ENCODE measurements at places on chromosomes 5 and 9. TPM values are rescaled to one million over a fixed set of nuclear protein-coding genes. Genes with fewer than 3 reads are reported as not detected.

The GFI1B gene
- total RNA-seq = not detected

The SLC6A18 gene
- not detected for total RNA-seq

The CLK4 gene
- 11.3 TPM for total RNA-seq

The TMOD1 gene
- total RNA-seq = not detected

GRCh38 chr5:143119881-143120341, 283.6 kb downstream of the NR3C1 start:
- H3K4me1 ChIP-seq = no peaks in the 10 kb centered on the region
- no peaks in the 10 kb centered on the region for H3K27me3 ChIP-seq
- no peak overlapping the region for H3K27ac ChIP-seq
- no peak overlapping the region for H3K4me3 ChIP-seq
- no peaks in the 10 kb centered on the region for H3K36me3 ChIP-seq

GRCh38 chr9:113274474-113275156, 757 bp downstream of the CDC26 start:
- peak; percentile 73 for DNase-seq
- H3K4me3 ChIP-seq = peak overlapping the region; percentile 94
- peaks cover 23% of the 10 kb centered on the region for H3K36me3 ChIP-seq
- peak overlapping the region; percentile 72 for H3K27ac ChIP-seq

- H3K4me3 ChIP-seq = peak overlapping the region; percentile 49
- DNase-seq = peak; percentile 91
- H3K4me1 ChIP-seq = peaks cover 6% of the 10 kb centered on the region
Measured at GRCh38 chr5:173293817-173294672, 34.2 kb downstream of the STC2 start.

GRCh38 chr9:137023583-137023991, 4.5 kb downstream of the ABCA2 start:
- H3K36me3 ChIP-seq = no peaks in the 10 kb centered on the region
- H3K27me3 ChIP-seq = no peaks in the 10 kb centered on the region
- no peak for DNase-seq
- no peak overlapping the region for H3K4me3 ChIP-seq

GRCh38 chr5:124906339-124907097, 160.1 kb upstream of the ZNF608 start:
- H3K27ac ChIP-seq = no peak overlapping the region
- H3K4me1 ChIP-seq = peaks cover 6% of the 10 kb centered on the region
- peak; percentile 27 for DNase-seq
- no peaks in the 10 kb centered on the region for H3K36me3 ChIP-seq
- no peaks in the 10 kb centered on the region for H3K27me3 ChIP-seq

DNA sequence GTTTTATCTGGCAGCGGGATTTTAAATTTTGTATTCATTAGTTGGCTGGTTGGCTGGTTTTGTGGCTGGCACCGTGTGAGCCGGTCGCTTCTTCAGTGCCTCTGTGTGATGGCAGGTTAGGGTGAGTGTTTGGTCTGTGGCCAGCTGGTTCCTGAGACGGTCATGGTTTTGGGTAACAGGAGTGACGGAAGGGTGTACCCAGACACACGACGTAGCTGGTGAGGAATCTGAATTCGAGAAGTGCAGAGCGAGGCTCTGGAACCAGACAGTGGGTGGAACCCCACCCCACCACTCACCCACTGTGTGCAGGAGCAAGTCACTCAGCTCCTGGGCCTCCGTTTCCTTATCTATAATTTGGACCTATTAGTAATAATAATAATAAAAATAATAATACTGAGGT, 2.7 kb downstream of the BTNL9 start:
- peaks cover 36% of the 10 kb centered on the region for H3K27me3 ChIP-seq
- no peak overlapping the region for H3K27ac ChIP-seq
- DNase-seq = no peak
- H3K4me1 ChIP-seq = no peaks in the 10 kb centered on the region

- no peaks in the 10 kb centered on the region for H3K4me1 ChIP-seq
- H3K4me3 ChIP-seq = no peak overlapping the region
- H3K27me3 ChIP-seq = no peaks in the 10 kb centered on the region
- H3K36me3 ChIP-seq = no peaks in the 10 kb centered on the region
- no peak for DNase-seq
Measured at GRCh38 chr9:13899924-13900323, 414.0 kb downstream of the NFIB start.

DNA sequence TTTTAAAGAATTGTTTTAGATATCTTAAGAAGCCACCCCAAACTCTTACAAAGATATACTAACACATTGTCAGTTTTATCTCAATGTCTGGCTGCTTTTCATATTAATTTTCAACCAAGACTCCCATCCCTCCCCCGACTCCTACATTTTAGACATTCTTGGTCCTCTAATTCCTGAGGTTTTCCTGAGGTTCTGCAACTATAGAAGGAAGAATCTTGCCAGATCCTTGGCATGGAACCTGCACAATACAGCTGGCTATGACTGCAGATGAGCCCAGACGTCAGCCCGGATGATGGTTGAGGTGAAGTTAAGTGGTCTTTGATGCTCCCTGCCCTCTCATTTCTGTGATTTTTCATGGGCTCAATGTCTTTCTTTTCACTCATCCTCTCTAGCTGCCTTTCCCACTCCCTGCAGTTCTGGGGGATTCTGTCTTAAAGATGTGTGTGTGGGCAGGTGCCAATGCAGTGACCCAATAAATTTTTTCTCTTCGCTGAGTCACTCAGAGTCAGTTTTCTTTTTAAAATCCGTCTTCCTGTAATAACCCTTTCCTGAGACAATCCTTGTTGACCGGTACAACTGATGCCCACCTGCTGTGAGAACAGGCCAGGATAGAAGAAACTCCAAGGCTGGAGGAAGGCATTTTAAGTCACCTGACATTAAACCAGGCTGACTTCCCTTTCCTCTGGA, 237.8 kb upstream of the GAS1 start:
- no peak overlapping the region for H3K4me3 ChIP-seq
- no peaks in the 10 kb centered on the region for H3K27me3 ChIP-seq
- DNase-seq = no peak
- H3K4me1 ChIP-seq = no peaks in the 10 kb centered on the region
- H3K36me3 ChIP-seq = no peaks in the 10 kb centered on the region
- no peak overlapping the region for H3K27ac ChIP-seq

DNA sequence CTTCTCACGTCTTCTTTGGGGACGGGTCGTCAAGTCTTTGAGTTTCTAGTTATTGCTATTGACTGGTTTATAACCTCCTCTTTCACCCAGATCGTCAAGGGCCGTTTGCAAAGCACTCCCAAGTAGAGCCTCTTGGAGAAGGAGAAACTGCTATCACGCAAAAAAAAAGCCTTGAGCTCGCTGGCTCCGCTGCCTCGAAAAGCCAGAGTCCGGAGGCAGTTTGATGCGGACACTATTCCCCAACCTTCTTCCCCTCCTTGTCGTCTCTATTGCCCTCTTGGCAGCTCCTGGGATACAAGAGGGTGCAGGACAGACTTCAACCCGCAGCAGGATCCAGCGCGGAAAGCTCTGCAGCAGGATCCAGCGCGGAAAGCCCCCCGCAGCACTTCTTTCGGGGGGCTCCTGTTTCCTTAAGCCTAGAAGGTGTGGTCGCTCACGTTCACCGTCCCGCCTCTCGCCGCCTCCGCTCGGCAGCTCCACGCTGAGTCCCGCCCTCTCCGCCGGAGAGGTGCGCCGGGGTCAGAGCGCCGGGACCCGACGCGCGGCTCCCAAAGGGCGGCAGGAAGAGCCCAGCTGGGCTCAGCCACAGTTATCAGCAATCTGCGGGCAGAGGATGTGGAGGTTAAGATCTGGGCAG, at the start of gene PCDHAC1:
PCDHAC1 (plus strand) TSS at position 494 of the 637 bp plus-strand sequence. CDS start 594 bp downstream, outside the sequence.
- H3K36me3 ChIP-seq = no peaks in the 10 kb centered on the region
- peaks cover 8% of the 10 kb centered on the region for H3K4me1 ChIP-seq
- H3K27me3 ChIP-seq = no peaks in the 10 kb centered on the region
- H3K4me3 ChIP-seq = peak within 1 kb of the TSS; percentile 91
- H3K27ac ChIP-seq = peak within 1 kb of the TSS; percentile 45

DNA sequence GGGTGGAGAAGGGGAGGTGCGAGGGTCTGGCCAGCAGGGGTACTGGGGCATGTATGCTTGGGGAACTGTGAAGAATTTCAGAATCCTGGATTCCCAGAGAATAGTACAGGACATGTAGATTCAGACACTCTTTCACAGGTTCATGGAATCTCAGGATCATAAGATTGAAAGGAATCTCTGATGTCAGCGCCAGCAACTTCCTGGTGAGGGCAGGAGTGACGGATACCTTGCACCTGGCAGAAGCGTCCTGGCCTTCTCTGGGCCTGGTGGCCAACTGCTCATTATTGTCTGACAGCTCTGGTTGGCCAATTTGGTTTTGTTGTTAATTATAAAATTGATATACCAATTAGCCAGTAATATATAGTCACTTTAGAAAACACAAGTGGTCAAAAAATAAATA, 6.9 kb downstream of the GM2A start:
- no peak overlapping the region for H3K4me3 ChIP-seq
- H3K27me3 ChIP-seq = no peaks in the 10 kb centered on the region
- no peak for DNase-seq
